Epithelial cell of alveolus of lung (primary cell): ENCODE measurements at places on chromosomes 11 and 22. TPM values are rescaled to one million over a fixed set of nuclear protein-coding genes. Genes with fewer than 3 reads are reported as not detected.

Gene KRTAP5-2
- not detected in 2 replicates for total RNA-seq

Gene FOLH1
- total RNA-seq: 0.40 and 0.78 TPM in 2 replicates

Gene CD3E
- total RNA-seq: not detected in 2 replicates

Gene DAGLA
- total RNA-seq: 1.3 and 2.5 TPM in 2 replicates

Gene NRIP3
- 2.2 and 20.8 TPM in 2 replicates for total RNA-seq

Gene PKDREJ
- total RNA-seq: under 0.01 TPM in 1 of 2 replicates, not detected in the other

Gene CPT1B
- total RNA-seq: 0.52 and 3.8 TPM in 2 replicates
